ENCODE measurements at places on chromosomes 5 and 9.

- DNase-seq: no peak
Measured at GRCh38 chr9:127949827-127950512, 12.3 kb upstream of the DPM2 start.

- no peak for DNase-seq
Measured at GRCh38 chr5:60209146-60209840, 315.8 kb upstream of the PDE4D start.

GRCh38 chr9:120710110-120710981, 3.9 kb downstream of the MEGF9 start:
- DNase-seq: peak; percentile 38

DNA sequence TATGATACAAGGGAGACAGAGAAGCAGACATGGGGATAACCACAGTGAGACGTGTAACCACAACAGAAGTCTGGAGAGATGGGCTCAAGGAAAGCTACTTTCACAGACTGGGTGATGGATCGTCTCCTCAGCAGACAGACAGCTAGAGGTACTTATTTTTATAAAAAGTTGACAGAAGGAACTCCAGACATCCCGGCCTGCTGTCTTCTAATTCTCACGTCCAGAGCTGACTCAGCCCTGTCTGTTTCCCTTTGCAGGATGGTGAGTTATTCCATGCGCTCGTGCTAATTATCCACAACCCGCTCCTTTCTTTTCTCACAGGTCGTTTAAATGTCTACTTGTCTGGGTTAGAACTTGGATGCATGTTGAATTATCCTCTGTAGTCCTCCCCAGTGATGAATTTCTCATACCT, 304.5 kb downstream of the CWC27 start:
- DNase-seq: no peak

All from NCI-H2227 treated with DMSO at 0.1 percent for 48 hours (cell line).